Fibroblast of skin of back (primary cell): ENCODE measurements at places on chromosomes 5 and 9.

DNA sequence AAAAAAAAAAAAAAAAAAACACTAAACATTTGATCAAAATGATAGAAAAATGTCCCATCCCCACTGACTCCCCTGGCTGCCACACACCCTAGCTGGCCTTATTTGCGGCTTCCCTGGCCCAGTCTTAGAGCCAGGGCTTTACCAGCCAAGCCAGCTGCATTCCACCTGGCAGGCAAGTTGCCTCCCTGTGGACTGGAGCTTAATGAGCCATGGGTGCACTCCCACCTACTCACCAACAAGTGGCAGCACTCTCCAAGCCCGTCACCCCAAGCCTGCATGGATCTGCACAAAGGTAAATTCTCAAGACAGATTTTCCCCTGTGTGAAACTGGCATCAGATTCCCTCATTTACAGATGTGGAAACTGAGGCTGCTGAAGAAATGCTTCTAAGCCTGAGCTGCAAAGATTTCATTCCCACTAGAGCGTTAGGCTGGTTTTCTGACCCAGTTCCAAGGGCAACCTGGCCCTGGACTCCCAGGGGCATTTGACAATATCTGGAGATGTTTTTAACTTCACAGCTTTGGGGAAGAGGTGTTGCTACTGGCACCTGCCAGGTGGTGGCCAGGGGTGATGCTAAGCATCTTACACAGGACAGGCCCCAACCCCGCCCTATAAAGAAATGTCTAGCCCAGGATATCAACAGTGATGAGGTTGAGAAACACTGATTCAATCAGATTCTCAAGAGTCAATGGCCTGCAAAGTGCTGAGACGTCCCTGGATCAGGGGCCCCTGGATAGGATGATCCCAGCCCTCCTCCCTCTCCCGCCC, 21.9 kb upstream of the VDAC1 start:
- peak; percentile 47 for DNase-seq

DNA sequence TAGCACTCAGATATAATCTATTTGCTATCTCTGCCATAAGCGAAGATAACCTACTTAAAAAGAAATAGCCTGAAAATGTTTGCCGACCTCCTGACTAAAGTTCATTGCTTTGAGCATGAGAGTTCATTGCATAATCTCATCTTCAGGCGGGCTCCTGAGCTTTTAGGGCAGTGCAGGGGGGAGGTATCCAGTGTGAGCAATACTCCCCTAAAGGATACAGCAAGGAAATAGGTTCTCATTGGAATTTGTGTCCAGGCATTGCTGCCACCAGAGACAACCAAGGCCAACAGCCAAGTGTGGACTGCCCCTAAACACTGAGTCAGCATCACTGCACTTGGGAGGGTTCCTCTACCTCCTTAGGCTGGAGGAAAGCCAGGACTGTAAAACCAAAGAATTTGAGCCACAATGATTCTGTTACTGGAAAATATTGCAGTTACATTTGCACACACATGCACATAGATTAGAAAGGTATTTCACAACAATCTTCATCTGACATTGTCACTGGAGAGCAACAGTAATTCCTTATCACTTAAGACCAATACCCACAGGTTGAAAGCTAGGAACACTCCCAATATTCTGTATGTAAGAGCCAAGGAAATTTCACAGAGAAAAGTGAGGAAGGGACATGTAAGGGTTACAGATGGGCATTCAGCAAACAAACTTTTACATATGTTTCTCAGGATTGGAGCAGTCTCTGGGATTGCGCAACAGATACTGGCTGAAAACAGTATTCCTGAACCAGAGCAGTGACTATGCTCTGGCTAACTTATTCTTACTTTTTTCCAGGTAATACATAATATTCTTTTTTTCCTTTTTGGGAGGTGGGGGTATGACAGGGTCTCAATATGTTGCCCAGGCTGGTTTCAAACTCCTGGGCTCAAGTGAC, 98.6 kb upstream of the TLE1 start:
- peak; percentile 88 for DNase-seq

- peak; percentile 22 for DNase-seq
Measured at GRCh38 chr5:67992923-67993322, 222.6 kb upstream of the PIK3R1 start.

GRCh38 chr5:106321242-106321641, 1349.5 kb downstream of the EFNA5 start:
- DNase-seq: no peak
